Cerebellar nuclear complex (tissue), 1 donor: ENCODE measurements at places on chromosomes 5 and 9.

GRCh38 chr5:50325237-50325832, 115.8 kb downstream of the EMB start:
- DNase-seq, result no peak

GRCh38 chr9:129669141-129669718, 3.8 kb downstream of the PRRX2 start:
- no peak for DNase-seq

DNA sequence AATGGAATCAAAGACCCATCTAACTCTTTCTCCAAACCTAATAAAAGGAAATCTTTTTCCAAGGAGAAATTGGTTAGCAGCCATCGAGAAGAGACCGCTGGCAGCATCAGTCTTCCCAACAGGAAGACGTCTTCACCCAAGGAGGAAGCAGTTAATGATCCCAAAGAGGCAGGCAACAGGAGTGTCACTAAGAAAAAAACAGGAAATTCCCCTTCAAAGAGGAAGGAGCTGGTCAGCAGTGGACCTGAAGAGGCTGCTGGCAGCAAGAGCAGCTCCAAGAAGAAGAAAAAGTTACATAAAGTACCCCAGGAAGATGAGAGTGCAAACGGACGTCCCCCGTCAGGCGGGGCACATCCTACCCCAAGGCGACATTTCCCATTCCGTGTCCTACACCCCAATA, 143.7 kb downstream of the ELAVL2 start:
- DNase-seq, result no peak

DNA sequence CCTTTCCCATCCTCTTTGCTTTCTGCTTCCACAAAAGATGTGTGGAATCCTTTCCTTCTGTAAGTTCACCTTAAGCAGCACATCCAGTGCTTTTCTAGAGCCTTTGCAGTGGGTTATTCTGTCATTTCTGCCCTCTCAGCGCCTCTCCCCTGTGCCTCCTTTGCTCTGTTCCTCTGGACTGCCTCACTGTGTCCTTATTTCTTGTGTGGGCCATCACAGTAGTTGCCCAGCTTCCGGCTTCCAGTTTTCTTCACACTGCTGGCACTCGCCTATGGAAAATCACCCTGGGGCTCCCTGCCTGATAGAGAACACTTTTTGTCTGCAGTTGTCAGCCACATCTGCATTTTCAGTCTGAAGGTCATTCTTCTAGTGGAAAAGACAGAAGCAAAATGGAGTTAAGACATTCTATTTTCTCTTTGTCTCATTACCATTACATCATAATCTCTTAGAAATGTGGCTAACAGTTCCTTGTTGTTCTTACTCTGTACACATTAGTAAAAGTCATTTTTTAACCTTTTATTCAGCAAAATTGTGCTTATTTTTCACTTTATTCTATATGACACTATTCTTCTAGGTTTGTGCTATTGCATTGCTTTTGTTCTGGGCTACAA, 64.1 kb upstream of the ZNF608 start:
- DNase-seq, result no peak

DNA sequence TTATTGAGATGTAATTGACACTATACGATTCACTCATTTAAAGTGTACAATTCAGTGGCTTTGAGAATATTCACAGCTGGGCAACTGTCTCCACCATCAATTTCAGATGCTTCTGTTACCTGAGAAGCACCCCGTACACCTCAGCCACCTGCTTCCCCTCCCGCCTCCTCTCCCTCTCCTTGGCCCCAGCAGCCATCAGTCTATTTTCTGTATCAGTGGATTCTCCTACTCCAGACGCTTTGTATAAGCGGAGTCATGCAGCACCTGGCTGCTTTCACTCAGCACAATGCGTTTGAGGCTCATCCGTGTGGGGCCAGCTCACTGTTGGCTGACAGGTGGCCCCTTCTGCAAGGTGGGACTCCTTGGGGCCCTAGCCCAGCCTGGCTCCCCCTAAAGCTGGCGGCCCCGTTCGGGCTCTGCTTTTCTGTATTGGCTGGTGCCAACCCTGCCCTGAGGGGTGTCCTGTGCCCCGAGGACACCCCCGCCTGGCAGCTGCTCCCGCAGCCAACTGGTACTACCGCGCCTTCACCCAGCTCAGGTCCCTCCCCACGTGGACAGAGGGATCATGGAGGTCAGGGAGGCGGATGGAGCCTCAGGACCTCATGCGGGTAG, 124.4 kb upstream of the COL5A1 start:
- DNase-seq, result no peak

- no peak for DNase-seq
Observed at GRCh38 chr5:126455264-126455663, 32.1 kb downstream of the GRAMD2B start.

GRCh38 chr9:6896562-6896961, 138.8 kb downstream of the KDM4C start:
- DNase-seq, result no peak

- no peak for DNase-seq
Observed at GRCh38 chr9:117076571-117077290, 338.1 kb downstream of the ASTN2 start.
